ENCODE measurements at places on chromosomes 1 and 21. TPM values are rescaled to one million over a fixed set of nuclear protein-coding genes. Genes with fewer than 3 reads are reported as not detected.

Gene MMP23B
- total RNA-seq = 0.38 TPM

- no peak for DNase-seq
Measured at GRCh38 chr1:197920414-197921117, 3.4 kb downstream of the LHX9 start.

Gene NOS1AP
- 0.98 TPM for total RNA-seq

Gene NFASC
- total RNA-seq = 0.19 TPM

DNA sequence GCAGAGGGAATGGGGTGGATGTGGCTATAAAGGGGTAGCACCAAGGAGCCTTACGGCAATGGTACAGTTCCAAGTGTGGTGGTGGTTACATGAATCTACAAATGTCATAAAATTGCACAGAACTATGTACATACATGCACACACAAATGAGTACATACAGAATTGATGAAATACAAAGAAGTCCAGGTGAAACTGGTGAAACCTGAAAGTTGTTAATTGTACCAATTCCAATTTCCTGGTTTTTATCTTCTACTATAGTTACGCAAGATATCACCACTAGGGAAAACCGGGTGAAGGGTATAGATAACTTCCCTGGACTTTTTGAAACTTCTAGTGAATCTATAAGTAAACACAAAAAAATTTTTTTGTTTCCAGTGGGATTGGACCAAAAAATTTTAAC, 18.9 kb downstream of the HSF2BP start:
- DNase-seq = no peak

Gene SYNC
- 55.2 TPM for total RNA-seq

Gene C1orf87
- not detected for total RNA-seq

DNA sequence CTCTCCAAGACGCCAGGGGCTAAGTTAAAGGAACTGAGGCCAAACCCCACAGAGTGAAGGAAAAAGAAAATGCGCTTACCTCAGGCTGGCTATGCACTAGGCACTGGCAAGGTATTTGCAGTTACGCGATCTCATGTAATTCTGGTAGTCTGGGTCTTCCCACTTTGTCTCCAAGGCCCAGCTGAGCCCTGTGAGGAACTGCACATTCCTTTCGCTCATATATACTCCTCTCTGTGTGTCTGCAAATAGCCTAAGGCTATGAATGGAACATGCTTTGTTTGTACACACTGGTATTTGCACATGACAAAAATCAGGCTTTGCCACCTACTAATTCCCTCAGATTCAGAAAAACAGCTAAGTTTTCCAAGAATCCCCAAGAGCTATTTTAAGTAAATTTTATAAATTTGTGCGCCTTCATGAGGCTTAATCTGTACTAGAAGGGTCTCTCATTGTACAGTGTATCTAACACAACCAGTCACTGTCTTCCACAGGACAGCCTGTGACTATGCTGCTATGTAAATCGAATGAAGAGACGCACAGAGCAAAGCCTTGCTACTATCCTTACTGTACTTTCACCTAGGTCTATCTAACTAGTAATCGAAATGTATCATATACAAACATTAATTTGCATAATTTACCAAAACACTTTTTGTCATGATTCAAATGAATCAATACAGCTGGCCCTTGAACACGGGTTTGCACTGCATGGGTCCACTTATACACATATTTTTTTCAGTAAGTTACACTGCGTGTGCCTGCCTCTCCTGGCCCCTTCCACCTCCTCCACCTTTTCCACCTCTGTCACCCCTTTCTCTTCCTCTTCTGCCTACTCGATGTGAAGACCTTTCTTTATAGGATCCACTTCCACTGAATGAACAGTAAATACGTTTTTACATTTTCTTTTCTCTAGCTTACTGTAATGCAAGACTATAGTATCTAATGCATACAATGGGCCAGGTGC, 87.0 kb downstream of the SIPA1L2 start:
- DNase-seq = no peak

DNA sequence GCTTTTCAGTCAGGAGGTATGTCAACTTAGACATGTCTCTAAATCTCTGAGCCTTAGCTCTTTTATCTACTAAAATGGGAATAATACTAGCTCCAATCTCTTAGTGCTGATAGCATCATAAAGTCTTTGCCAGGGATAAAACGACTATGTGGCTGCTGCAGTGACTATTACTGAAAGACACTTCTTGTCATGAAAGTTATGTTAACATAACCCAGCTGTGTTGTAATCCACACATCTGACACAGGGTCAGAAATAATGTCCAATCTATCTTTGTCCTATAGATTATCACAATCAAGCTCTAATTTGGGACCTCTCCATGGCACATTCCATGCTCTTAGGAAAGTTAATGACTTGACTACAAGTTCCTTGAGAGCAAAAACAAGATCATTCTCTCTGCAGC, 62.8 kb downstream of the JAK1 start:
- DNase-seq = no peak

GRCh38 chr1:78048446-78048845, 2.7 kb downstream of the GIPC2 start:
- DNase-seq = no peak

DNA sequence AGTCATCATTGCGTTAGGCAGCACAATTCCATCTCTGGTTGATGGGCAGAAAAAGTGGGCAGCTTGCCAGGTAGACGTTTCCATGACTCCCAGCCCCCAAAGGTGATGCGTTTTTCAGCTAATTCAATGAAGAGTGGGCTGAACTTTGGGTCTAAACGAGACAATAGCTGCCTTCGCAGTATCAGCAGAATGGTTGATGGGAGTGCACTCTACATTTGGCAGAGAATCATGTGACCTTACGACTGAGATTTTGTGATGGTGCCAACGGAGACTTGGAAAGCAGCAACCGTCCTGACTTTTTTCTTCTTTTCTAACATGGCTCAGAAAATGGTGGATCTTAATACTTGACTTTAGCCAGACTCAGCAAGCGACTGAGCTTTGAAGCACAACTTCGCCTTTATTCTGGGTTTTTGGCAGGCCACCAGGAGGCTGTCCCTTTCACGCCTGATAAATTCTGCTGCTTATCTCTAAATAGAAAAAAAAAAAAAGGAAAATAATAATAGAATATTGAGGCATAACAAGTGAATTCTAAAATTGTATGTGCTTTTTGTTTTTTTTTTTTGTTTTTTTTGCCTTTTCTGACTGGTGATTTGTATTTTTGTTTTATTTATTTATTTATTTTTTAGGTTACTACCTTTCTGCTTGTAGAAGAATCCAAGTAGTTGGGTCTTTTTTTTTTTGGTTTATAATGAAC, 804.8 kb downstream of the USP25 start:
- DNase-seq = peak; percentile 80

Gene EIF3I
- total RNA-seq = 327 TPM

Gene KCNH1
- total RNA-seq = 6.0 TPM

Gene RNF186
- not detected for total RNA-seq

Gene LAMC2
- total RNA-seq = 3.5 TPM

All from LHCN-M2 (cell line).